Stimulated activated CD4-positive, alpha-beta T cell treated with anti-CD3 and anti-CD28 coated beads, Interleukin-1b, Interleukin-23, amount 100 ng/mL, for 1 hour (primary cell): ENCODE measurements at places on chromosomes 13 and 19.

DNA sequence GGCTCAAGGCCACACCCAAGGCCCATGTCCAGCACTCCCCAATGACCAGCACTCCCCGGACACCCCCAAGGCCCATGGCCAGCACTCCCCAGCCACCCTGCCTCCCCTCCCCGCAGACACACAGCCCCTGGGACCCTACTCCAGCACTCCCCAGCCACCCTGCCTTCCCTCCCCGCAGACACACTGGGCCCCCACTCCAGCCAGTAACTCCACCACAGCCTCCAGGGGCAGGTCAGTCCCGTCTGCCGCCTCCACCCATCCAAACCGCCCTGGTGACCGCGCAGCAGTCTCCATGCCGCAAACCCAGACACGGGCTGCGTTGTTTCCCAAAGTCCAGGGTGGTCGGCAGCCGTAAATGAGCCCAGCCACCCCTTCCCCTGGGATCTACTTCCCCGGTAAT lies 70.7 kb downstream of the SPACA7 start:
- DNase-seq = no peak

DNA sequence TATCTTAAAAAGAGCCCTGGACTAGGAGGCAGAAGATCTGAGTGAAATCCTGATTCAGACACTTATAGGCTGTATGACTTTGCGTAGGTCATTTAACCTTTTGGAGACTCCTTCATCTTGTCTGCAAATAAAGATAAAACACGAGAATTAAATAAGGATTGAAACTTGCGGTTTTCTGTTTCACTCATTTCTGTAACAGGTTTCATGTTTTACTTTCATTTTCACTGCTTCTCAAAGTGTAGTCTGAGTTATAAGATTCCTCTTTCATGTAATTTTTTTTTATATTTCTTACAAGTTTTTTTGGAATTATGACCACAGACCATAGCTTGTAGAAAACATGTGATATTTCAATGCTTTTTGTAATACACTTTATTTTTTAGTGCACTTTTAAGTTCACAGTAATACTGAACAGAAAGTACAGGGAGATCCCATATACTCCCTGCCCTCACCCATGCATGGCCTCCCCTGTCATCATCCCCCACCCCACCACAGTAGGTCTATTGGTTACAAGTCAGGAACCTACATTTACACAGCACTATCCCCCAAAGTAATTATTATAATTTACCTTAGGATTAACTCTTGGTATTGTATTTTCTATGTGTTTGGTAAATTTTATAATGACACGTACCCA lies 174.6 kb downstream of the ITGBL1 start:
- no peak for DNase-seq

DNA sequence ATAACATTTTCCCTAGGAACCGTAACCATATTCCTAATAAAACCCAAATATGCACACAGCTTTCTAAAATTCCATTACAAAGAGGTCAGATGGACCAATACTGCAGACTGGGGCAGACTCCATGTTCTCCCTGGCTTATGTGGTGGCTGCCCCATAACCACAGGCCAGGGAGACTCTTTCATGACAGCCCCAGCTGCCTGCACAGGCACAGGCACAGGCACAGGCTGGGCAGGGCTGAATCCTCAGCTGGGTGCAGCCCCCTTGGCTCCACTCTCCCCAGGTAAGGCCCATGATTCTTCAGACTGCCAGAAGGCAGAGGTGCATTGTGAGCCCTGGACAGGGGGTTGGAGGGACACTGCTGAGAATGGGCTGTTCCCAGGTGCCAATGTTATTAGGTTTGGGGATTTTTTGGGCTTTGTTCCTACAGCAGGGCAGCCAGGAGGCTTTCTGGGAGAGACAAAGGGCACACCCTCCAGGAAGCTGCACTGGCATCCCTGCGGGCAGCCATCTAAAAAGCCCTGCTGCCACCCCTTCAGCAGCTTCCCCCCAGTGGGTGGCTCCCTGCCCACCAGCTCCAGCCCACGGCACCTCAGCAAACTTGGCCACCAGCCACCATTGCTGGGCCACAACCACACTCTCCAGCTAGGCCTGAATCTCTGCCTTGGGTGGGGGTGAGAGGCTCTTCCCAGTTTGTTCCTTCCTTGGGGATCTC lies 20.0 kb downstream of the DOCK9 start:
- DNase-seq = no peak

DNA sequence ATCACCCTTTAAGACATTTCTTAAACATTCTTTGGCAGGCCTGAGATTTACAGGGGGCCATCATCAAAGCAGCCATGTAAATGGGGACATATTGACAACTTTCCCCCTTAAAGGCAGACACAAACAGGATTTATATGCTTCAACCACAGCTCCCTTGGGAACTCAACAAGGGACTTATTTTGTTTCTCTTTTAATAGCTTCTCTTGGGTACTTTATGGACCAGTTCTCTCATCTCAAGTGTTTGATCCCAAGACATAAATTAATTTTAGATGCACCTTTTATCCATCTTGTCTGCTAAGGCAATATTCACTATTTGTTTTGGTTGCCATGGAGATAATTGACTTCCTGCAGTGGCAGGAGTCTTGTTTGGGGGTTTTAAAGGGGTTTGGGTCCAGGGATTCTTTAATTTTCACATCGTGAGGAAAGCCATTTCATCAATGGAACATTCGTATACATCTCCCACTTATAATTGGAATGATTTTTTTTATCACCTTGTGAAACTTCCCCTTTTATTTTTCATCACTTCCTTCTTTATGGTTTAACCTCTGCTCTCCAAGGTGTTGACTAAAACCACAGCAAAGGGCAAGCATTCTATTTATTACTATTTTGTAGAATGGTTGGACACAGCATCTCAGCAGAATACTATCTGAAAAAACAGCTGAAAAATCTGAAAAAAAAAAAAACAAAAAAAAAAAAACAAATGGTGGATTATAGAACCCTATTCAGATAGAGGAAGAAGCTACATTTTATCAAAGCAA lies 726.0 kb downstream of the DIAPH3 start:
- no peak for DNase-seq

DNA sequence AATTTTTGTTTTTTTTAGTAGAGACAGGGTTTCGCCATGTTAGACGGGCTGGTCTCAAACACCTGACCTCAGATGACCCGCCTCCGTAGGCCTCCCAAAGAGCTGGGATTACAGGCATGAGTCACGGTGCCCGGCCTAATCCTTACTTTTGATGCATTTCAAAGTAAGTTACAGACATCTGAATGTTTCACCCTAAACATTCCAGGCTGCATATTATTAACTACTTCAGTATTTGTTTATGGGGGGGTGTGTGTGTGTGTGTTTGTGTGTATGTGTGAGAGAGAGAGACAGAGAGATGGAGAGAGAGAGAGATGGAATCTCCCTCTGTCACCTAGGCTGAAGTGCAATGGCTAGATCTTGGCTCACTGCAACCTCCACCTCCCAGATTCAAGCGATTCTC lies 13.1 kb downstream of the SULT2B1 start:
- DNase-seq = no peak

GRCh38 chr13:91155512-91156114 lies 191.9 kb upstream of the MIR17HG start:
- DNase-seq = no peak

- DNase-seq = no peak
These were observed 153.9 kb downstream of the TEX29 start for GRCh38 chr13:111474136-111475002.

DNA sequence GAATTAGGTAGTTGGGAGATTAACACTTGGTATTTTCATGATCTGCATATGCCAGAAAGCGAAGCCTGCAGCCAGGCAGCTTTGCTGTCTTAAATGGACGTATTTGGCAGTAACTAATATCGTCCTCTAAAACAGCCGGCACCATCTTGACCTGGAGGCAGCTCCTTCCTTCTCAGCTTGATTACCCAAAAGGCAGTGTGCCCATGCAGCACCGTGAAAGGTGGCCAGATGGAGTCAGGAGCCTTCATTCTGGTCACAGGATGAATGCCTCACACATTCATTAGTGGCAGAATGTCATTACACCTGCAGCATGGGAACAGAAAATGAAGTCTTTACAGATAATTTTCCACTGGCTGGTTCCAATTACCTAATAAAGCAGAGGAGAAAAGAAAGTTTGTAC lies 59.0 kb upstream of the FLT1 start:
- DNase-seq = no peak

DNA sequence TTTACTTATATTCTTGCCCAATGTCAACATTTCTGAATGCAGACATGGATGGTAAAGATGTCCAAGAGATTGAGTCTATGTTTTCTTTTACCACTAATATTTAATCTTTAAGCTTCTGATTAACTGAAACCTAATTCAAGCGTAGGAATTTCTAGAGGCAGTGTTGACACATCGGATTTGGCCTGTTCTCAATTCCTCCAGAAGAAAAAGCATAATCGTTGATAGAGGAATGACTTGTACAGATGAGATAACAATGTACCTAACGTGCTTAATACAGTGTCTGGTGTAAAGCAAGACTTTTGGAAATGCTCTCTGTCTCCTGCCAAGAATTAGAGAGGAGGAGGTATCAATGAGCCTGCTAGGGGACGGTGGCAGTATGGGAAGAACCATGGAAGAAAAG lies 35.2 kb downstream of the SLC15A1 start:
- DNase-seq = no peak

- DNase-seq = no peak
These were observed 268.4 kb downstream of the DLEU7 start for GRCh38 chr13:50575138-50575537.

DNA sequence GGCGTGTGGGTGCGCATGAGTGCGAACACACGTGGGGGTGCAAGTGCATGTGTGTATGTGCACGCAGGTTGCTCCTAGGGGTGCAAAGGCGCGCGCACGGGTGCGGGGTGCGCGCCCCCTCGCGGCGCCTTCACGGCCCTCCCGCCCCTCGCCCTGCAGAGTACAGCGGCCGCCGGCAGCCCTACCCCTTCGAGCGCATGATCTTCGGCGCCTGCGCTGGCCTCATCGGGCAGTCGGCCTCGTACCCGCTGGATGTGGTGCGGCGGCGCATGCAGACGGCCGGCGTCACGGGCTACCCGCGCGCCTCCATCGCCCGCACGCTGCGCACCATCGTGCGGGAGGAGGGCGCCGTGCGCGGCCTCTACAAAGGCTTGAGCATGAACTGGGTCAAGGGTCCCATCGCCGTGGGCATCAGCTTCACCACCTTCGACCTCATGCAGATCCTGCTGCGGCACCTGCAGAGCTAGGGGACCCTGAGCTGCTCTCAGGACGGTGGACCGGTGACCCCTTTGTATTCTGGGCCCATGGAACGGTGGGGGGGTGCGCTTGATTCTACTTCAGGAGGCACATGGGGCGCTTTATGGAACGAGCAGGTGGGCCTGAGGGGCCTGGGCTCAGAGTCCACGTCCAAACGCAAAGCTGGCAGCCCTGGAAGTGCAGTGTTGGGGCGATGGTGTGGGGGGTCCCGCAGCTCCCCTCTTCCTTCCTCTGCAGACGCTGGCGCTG lies 27.7 kb downstream of the TMEM161A start:
- no peak for DNase-seq

DNA sequence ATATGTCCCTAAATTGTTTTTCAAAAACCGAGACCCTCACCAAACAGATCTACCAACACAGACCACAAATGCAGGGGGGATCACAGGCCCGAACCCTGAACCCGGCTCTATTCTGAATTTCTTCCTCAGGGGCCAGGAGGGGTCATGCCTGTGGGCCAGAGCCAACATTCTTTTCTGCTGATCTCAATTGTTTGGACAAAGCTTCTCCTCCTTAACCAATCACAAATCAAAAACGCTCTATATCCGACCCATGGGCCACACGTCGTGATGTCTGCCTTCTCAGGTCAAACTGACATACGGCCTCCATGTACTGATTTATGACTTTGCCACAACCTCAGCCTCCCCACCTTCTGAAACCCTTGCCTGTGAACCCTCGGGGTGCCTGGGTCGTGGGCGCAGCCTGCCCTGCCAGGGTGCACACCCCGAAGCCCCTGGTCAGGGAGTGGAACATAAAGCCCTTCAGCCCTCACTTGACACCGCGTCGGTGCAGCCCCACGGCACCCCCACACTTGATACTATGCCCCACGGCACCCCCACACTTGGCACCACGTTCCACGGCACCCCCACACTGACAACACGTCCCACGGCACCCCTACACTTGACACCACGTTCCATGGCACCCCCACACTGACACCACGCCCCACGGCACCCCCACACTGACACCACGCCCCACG lies 58.4 kb upstream of the C13orf46 start:
- no peak for DNase-seq

DNA sequence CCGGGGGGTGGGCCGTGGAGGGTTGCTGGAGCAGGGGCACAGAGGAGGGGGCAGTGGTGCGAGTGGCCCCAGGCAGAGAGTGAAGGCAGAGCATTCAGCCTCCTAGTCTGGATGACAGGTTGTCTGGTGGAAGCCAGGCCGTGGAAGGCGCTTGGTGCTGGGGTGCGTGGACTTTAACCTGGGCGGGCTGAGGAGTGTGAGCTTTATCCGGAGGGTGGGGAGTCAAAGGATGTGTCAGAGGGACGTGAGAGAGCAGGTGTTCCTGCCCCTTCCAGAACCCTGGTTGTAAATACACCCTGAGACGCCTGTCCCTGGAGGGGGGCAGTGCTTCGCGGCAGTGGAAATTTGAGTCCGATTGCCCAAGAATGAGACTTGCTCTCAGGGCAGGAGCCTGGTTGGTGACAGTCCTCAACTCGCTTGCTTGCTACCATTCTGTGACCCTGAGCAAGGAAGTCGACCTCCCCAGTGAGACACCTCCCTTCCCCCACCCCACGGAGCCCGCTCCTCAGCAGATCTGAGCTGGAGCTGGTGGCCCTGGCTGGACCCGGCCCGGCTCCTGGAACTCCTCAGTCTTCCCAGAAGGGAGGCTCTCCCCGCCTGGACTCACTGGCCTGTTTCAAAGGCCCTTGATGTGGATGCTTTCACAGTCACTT lies 2.3 kb downstream of the SPPL2B start:
- DNase-seq = no peak

DNA sequence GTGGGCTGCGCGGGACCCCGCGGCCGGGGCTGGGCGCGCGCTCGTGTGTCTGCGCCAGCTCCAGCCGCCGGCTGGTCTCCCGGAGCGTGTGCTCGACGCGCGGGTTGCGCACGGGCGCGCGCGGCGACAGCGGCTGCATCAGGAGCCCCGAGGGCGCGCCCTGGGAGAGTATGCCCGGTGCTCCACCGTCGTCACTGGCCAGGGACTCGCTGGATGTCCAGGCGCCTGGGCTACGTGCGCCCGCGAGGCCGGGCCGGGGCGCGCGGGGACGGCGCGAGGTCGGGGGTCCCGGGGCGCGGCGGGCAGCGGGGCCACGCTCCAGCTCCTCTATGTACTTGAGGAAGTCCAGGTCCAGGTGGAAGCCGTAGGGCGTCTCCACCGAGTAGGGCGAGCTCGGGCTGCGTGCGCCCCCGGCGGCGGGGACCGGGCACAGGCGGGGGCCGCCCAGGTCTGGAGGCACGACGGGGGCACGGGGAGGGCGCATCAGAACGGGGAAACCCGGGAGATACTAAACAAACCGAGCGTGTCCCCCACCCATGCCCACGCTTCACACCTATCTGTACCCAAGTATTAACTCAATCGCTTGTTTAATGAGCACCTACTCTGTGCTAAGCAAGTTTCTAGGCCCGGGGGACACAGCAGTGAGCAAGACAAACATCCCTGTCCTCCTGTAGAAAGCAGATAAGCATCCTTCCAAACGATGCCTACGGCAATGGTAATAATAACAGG lies 7.6 kb downstream of the KANK3 start:
- no peak for DNase-seq

- no peak for DNase-seq
These were observed 112.9 kb upstream of the FRY start for GRCh38 chr13:31918707-31919106.

GRCh38 chr19:48239582-48240141 lies 16.1 kb downstream of the CARD8 start:
- DNase-seq = no peak

- DNase-seq = no peak
These were observed 7.0 kb downstream of the PLVAP start for GRCh38 chr19:17370026-17370587.

- DNase-seq = no peak
These were observed 48.7 kb downstream of the ZIC5 start for GRCh38 chr13:99922631-99923404.
